ENCODE measurements at places on chromosomes 16 and 17.
A peak's percentile ranks its signal among the peaks of the same experiment; 100 is the strongest.

- H3K36me3 ChIP-seq, result no peaks in the 10 kb centered on the region
- no peak overlapping the region for H3K4me3 ChIP-seq
- no peaks in the 10 kb centered on the region for H3K27me3 ChIP-seq
- DNase-seq, result no peak
- H3K4me1 ChIP-seq, result no peaks in the 10 kb centered on the region
Observed at GRCh38 chr17:72031219-72031884, 89.5 kb upstream of the SOX9 start.

- peak; percentile 11 for DNase-seq
- H3K27me3 ChIP-seq, result no peaks in the 10 kb centered on the region
- H3K4me3 ChIP-seq, result no peak overlapping the region
- peaks cover 6% of the 10 kb centered on the region for H3K4me1 ChIP-seq
- H3K27ac ChIP-seq, result no peak overlapping the region
Observed at GRCh38 chr17:50363217-50364060, 9.5 kb downstream of the MRPL27 start.

DNA sequence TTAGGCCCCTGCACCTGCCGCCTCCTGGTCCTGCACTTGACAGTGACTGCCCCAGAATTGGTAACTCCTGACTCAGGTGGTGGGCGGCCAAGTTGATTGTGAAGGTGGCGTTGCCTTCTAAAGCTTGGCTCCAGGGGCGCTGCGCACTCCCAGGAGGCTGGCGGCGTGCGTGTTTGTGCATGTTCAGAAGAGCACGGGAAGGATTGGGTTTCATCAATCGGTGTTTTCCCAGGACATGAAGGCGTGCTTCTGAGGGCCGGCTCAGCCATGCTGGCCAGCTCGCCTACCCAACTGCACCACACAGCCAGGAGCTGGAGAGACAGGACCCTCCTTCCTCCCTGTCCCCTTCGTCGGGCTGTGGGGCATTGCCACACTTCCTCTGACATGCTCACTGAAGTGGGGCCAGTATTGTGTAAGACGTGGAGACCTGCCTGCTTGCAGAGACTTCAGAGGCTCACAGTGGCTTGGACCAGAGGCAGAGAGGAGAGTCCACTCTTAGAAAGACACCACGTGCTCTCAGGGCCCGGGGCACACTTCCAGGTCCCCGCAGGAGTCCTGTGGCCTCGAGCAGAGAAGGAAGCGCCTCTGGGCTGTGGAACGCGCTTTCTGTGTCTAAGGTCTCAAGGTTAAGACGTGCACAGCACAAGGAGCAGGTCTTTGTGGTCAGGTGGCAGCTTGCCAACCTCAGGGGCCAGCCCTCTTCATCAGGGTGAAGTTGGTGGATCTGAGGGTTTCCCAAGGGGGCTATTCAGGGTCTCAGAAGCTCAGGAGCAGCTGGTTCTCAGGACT is 2.8 kb downstream of the RAB40C start:
- peak overlapping the region; percentile 90 for H3K4me3 ChIP-seq
- no peaks in the 10 kb centered on the region for H3K36me3 ChIP-seq
- peak overlapping the region; percentile 82 for H3K27ac ChIP-seq
- no peak for DNase-seq
- no peaks in the 10 kb centered on the region for H3K27me3 ChIP-seq

GRCh38 chr17:44540246-44541084 is 16.8 kb upstream of the FZD2 start:
- H3K4me1 ChIP-seq, result peaks cover 9% of the 10 kb centered on the region
- DNase-seq, result no peak
- no peak overlapping the region for H3K4me3 ChIP-seq
- peaks cover 40% of the 10 kb centered on the region for H3K27me3 ChIP-seq

GRCh38 chr16:50834701-50835100 is 92.8 kb downstream of the CYLD start:
- DNase-seq, result no peak
- no peak overlapping the region for H3K4me3 ChIP-seq
- H3K27me3 ChIP-seq, result no peaks in the 10 kb centered on the region
- no peaks in the 10 kb centered on the region for H3K4me1 ChIP-seq
- no peak overlapping the region for H3K27ac ChIP-seq

DNA sequence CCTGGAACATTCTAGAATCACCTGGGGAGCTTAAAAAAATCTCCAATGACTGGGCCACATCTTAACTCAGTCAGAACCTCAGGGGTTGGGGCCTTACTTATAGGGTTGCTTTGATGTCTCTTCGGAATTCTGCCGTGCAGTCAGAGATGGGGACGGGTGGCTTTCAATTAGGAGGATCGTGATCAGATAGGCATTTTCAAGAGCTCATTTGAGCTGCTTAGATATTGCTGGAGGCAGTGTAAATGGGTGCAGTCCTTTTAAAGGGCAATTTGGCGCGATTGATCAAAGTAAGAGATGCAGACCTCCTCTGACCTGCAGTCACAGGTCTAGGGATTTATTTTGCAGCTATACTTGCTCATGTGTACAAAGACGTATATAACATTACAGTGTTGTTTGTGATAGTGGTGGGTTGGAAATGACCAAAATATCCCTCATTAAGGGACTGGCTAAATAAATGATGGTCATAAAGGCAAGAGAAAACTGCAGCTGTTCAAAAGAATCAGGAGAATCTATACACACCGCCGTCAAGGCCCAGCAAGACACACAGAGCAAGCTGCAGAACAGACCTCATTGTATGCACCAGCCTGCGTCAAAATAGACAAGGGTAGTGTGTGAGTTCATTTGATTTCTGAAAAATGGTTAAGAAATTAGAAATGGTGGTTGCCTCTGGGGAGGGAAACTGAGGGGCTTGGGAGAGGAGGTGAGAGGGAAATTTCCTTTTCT is 6.3 kb upstream of the KCNG4 start:
- H3K27me3 ChIP-seq, result peaks cover 15% of the 10 kb centered on the region
- no peak overlapping the region for H3K4me3 ChIP-seq
- no peak overlapping the region for H3K27ac ChIP-seq
- DNase-seq, result no peak

GRCh38 chr17:2197271-2197670 is 106.3 kb downstream of the SMG6 start:
- H3K4me3 ChIP-seq, result no peak overlapping the region
- H3K36me3 ChIP-seq, result no peaks in the 10 kb centered on the region
- no peak overlapping the region for H3K27ac ChIP-seq
- peaks cover 10% of the 10 kb centered on the region for H3K4me1 ChIP-seq
- DNase-seq, result no peak

DNA sequence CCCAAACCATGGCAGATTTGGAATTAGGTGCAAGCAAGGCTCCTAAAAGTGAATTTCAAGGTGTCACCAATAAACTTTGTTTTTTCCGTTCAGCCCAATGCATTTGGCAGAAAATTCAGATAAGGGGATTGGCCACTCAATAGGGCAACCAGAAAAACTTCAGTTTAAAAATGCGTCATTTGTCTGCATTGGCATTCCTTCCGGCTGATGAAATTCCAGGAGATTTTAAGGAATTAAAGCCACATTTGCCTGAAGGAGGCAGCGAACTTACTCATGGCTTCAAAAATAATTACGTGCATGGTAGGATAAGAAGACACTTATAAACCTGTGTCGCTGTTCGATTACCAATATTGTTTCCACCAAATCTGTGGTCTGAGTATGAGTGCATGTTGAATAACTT is 151.9 kb downstream of the SALL1 start:
- H3K4me3 ChIP-seq, result no peak overlapping the region
- no peaks in the 10 kb centered on the region for H3K27me3 ChIP-seq
- no peak overlapping the region for H3K27ac ChIP-seq
- no peaks in the 10 kb centered on the region for H3K4me1 ChIP-seq
- H3K36me3 ChIP-seq, result no peaks in the 10 kb centered on the region

DNA sequence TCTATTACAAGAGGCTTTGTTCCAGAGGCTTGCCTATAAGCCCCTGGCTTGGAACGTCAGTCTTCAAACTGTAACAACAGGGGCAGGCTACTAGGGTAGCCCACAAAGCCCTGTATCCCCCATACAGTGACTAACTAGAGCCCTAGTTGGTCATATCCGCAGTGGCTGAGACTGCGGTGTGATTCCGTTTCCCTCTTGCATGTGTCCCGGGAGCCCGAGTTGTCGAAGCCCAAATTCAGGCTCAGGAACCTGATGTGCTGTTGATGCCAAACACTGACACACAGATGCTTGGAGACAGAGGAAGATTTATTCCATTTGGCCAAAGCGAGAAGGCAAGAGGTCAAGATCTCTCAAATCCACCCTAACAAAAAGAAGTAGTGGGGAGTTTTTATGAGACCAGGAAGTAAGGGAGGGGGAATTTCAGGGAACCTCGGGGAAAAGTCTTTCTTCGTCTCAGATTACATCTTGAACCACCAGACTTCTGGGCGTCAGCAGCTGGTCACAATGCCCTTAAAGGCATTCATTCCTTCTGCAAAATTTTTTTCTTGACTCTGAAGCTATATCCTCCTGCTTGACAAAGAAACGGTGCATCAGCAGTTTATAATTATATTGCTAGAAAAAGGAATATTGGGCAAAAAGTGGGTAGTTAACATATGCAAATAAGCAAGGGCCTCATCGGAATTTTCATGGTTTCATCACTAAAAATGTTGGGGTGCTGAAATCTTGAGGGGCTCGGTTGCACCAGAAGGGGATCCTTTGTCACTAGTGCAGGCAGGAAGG is 879 bp downstream of the SLFN5 start:
- H3K27ac ChIP-seq, result peak overlapping the region; percentile 96
- H3K36me3 ChIP-seq, result peaks cover 10% of the 10 kb centered on the region
- DNase-seq, result no peak
- no peaks in the 10 kb centered on the region for H3K27me3 ChIP-seq
- H3K4me3 ChIP-seq, result peak overlapping the region; percentile 85
- peaks cover 11% of the 10 kb centered on the region for H3K4me1 ChIP-seq

- no peak overlapping the region for H3K4me3 ChIP-seq
- H3K27ac ChIP-seq, result no peak overlapping the region
Observed at GRCh38 chr16:23480257-23480656, 27.3 kb upstream of the COG7 start.

GRCh38 chr16:12468552-12468951 is 335.1 kb downstream of the CPPED1 start:
- H3K36me3 ChIP-seq, result no peaks in the 10 kb centered on the region
- no peaks in the 10 kb centered on the region for H3K4me1 ChIP-seq
- no peak overlapping the region for H3K27ac ChIP-seq
- no peak overlapping the region for H3K4me3 ChIP-seq
- no peak for DNase-seq
- no peaks in the 10 kb centered on the region for H3K27me3 ChIP-seq
